Lower leg skin (tissue), 4 donors: ENCODE measurements at places on chromosomes 13 and 19. TPM values are rescaled to one million over a fixed set of nuclear protein-coding genes. Genes with fewer than 3 reads are reported as not detected.

The OVOL3 gene
- total RNA-seq = not detected

- DNase-seq = no peak
These were observed 5.3 kb downstream of the CPAMD8 start for GRCh38 chr19:17021328-17021727.

DNA sequence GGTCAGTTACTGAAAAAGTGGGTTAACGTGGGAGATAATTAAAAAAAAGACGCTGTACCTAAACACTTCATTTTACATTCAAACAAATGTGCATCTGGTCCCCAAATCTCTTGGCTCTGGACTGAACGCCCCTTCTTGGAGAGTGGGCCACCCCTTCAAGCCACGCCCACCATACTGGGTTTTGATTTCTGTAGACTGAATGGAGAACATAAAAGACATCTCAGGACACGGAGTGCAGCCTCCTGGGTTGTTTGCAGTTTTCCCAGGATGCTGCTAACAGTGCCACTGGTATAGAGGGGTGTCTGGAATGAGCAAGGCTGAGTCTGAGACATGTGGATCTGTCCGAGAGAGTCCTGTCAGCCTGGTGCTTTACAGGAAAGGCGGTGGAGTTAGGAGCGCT is 10.6 kb downstream of the TFDP1 start:
- peak; percentile 67 for DNase-seq

DNA sequence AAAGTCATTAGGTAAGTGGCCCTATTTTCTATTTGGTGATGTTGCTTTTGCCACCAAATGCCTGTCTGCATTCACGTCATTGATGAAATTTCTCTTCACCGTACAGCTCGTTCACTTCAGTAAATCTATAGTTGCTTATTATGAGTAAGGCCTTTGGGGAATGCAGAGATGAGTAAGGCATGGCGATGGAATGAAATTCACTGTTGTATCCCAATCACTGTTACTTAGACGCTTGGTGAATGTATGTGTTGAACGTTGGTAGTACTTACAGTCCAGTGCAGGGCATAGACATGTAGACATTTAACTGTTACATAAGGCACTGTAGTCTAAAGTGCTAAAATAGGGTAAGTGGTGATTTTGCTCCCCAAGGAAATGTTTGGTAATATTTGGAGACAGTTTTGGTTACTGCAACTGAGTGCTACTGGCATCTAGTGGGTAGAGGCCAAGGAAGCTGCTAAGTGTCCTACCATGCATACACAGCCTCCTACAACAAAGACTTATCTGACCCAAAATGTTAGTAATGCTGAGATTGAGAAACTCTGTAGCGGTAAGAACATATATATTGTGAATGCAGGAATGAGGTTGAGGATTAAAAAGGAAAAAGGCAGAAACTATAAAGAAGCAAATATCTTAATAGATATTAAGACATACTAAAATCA is 5.8 kb downstream of the AKAP11 start:
- DNase-seq = no peak

GRCh38 chr19:30663611-30664174 is 291.5 kb downstream of the ZNF536 start:
- no peak for DNase-seq

DNA sequence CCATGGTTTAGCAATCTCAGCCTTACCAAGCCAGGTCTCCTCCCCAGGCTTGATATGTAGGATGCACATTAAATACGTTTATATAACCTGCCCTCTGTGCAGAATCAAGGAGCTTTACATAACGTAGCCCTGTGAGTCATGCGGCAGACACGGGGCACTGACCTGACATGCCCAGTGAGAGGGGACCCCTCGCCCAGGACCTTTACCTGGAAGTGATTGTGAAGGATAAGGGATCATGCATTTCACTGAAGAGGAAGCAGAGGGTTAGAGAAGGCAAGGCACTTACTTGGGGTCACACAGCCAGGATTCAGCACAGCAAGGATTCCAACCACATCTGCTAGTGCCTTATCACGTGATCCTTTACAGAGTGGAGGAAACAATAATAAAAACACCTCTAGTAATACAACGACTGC is 18.9 kb upstream of the FOSB start:
- no peak for DNase-seq

- DNase-seq = no peak
These were observed 46.4 kb downstream of the AP1M1 start for GRCh38 chr19:16244091-16244490.
